ENCODE measurements at places on chromosomes 1 and 21.

GRCh38 chr1:192983349-192983980 lies 75.7 kb downstream of the UCHL5 start:
- no peak for DNase-seq

GRCh38 chr1:176379626-176380339 lies 83.2 kb upstream of the PAPPA2 start:
- DNase-seq = no peak

DNA sequence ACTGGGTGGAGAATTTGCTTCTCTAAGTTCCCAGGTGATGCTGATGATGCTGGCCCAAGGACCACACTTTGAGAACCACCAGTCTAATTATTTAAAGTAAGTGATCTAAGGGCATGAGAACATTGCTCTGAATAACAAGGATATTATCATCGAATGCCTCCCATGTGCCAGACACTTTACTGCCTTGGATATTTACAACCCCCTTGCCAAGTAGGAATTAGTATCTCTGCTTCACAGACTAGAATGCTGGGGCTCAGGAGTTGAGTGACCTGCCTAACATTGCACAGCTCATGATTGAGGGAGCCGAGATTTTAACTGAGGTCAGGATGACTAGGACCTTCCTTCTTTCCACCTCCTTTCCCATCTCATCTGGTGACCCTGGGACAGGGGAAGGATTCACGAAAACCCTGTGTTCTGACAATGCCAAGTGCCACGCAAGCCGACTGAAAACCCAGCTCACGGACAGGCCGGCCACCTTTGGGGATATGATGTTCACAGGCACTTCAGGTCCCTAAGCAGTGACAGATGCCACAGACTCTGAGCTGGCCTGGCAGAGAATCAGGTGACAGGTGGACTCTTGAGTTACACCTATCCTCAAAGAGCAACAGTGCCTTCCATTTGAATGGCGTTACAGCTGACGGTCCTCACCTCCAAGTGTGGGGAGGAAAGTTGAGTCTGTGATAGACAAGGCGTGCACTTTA lies 230.7 kb downstream of the TOMM20 start:
- no peak for DNase-seq

DNA sequence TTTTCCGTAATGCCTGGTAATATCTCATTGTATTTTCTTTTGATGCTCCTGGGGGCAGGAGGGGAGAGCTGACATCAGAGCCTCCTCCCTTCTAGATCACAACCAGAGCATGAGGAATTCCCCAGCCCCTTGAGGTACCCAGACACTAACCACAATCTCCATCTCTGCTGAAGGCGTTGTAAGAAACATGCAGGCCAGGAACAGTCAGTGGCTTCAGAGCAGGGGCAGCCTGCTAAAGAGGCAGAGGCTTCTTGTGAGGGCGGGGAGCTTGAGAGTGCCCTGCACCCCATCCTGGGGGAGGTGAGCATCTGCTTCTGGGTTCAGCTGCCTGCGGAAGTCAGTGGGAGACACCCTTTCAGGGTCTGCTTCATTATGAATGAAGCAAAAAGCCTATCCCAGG lies 19.0 kb downstream of the MAPKAPK2 start:
- no peak for DNase-seq

DNA sequence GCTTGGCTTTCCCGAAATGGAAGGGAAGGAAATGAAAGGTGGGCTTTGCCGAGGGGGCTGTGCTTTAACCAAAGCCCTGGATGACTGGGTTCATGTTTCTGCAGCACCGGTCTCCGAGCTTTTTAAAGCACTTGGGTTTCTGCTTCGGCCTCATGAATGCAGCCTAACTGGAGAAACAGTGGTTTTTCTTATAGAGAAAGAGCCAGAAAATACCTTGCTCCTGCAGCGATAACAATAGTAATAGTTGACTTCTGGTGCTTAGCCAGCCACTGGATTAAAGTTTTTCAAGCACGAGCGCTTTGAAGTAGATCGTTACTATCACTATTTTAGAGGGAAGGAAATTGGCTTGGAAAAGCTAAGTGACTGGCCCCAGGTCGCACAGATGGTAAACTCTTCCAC lies 500 bp upstream of the DOCK7 start:
- DNase-seq = no peak

DNA sequence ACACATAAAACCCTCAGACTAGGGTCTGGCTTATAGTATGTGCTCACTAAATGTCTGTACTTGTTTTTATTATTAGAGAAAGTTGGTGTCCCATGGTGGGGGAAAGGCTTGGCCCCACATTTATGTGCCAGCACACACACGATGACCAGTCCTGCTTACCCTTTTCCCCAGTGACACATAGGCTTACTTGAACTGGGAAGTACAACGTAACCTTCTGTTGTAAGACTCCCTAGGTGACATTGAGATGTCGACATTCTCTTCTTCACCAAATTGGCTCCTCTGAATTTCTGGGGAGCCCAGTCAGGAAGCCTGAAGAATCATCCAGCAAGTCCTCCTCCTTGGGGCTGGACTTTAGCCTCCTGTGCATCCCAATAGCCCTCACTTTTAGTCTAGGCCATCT lies 1.7 kb upstream of the MECR start:
- DNase-seq = no peak

GRCh38 chr1:246907472-246907871 lies 24.3 kb downstream of the AHCTF1 start:
- DNase-seq = no peak

DNA sequence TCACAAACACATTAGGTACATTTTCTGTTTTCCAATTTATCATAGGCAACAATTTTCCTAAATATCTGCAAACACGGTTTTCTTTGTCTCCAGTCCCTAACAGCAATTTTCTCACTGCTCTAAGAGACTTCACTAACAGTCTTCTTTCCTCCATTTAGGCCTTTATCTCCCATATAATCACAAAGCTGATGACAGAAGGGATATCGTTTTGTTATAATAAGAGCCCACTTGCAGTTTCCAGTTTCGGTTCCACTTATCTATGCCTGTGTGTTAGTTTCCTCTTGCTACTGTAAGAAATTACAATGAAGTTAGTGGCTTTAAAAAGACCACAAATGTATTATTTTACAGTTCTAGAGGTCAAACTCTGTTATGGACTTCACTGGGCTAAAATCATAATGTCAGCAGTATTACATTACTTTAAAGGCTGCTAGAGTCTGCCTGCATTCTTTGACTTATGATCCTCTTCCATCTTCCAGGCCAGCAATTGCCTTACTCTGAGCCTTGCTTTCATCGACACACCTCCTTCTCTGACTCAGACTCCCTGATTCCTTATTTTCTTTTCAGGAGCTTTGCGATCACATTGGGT lies 549.3 kb downstream of the NCAM2 start:
- DNase-seq = no peak

DNA sequence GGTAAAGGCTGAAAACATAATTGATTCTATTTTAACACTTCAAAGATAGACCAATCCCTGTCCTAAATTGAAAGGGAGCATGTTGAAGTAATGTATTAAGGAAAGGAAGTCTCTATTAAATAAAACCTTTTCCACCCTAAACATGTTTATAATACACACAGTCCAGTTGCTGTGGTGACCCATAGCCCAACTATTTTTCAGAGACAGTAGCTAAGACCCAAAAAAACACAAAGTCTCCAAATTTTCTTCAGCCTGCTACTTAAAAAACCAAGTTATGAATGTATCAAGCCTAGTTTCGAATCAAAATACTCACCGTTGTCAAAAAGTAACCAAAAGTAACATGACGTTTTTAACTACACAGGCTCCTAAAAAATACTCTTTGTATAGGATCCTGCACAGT lies 1.6 kb downstream of the ELK4 start:
- no peak for DNase-seq

GRCh38 chr1:167650269-167651160 lies 20.5 kb downstream of the RCSD1 start:
- no peak for DNase-seq
